ENCODE measurements at places on chromosomes 5 and 9.

DNA sequence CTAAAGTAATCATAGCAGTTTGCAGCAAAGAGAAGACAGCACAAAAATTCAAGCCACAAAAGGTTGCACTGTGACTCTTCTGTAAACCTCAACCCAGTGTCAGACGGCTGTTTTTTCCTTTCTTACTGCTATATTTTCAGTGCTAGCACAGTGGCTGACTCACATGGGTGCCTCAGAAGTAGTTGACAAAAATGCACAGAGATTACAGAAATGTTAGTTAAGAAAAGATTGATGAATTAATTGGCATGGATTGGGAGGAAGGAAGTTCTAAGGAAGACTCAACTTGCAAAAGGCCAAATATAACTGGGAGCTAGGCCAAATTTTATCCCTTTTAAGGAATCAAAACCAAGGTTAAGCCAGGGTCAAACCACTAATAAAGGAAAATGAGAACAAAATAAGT is 43.7 kb upstream of the ITGA1 start:
- no peak for DNase-seq

DNA sequence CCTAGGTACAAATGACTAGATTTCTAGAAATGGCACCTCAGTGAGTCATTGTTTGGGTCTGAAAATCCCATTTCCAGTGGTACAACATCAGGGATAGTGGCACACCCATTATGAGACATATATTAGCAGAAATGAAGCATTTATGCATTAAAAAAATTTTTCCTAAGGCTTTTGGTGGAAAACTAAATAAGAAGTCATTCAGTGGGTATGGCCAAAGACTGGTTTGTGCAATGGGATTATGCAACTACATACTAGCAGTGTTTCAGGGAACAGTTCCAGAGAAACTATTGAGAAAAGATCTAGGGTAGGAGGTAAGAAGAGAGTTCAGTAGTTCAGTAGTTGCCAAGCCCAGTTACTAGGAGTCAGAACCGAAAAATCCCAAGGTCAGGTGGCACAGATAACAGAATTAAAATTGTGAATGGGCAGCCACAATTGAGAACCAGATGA is 106.5 kb upstream of the HAPLN1 start:
- DNase-seq = no peak

GRCh38 chr5:80376557-80376956 is 31.3 kb upstream of the ZFYVE16 start:
- DNase-seq = no peak

DNA sequence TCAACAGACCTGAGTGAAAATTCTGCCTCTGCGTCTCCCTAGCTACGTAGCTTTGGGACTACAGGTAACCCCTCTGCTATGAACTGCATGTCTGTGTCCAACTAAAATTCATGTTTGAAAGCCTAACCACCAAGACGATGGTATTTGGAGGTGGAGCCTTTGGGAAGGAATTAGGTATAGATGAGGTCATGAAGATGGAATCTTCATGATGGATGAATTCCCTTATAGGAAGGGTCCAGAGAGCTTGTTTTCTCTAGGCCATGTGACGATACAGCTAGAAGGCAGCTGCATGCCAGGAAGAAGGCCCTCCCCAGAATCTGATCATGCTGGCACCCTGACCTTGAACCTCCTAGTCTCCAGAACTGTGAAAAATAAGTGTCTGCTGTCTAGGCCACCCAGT is 296.4 kb downstream of the SLIT3 start:
- DNase-seq = no peak

GRCh38 chr5:94522117-94522516 is 96.3 kb downstream of the KIAA0825 start:
- DNase-seq = no peak

DNA sequence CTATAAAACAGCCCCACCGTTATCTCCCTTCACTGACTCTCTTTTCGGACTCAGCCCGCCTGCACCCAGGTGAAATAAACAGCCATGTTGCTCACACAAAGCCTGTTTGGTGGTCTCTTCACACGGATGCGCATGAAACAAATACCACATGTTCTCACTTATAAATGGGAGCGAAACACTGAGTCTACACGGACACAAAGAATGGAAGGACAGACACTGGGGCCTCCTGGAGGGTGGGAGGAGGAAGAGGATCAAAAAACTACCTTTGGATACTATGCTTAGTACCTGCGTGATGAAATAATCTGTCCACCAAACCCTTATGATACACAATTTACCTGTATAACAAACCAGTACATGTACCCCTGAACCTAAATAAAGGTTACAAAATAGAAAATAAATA is 98.6 kb downstream of the ICE1 start:
- DNase-seq = no peak

DNA sequence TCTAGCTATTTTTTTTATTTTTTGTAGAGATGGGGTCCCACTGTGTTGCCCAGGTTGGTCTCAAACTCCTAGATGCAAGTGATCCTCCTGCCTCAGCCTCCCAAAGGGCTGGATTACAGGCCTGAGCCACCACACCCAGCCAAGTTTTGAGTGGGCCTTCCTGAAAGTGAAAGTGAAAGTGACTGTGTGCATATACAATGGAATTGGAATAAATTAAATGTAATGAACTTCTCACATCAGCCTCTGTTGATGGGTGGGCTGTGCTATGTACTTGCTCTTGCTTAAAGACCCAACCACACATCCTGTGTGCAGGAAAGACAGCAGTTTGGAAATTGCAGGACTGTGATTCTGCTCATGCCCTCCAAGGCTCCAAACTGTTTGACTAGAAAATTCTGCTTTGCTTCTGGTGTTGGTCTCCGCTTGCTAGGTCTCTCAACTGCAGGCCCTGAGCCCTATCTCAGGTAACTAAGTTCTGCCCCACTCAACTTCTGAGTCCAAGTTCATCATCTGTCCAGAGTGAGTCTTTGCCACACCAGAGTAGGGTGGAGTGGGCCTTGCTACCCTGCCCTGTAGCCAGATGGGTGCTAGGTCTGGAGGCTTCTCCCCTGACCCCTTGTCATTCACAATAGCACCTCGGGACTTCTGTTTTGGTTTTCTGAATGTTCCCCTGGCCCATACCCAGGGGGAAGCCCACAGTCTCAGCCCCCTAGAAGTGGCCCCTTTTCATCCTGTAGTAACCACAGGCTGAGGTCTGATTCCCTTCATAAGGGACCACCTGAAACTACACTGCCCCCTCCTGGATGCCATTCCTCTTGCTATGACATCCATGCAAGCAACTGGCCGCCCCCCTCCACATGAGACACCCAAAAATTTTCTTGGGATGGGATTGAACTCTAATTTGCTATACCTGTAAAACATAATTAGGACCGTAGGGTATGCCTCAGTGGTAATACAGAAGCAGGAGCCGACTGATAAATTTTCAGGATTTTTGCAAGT is 36.5 kb upstream of the RAD23B start:
- DNase-seq = peak; percentile 71

DNA sequence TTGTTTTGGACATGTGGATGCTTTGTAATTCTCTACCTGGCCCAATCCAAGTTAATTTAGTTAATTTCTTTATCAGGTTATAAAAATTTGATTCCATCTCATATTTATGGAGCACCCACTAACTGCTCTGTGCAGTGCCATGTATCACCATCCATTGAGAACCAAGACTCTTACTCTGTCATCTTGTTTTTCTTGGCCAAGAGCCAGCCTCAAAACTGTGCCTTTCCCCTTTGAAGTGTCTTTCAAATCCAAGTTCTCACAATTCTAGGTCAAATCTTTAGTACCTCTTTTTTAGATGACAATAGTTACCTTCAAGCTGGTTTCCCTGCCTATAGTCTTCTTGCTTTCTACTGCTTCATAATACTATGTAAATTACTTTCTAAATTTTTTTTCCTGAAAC is 3.2 kb downstream of the COMMD10 start:
- no peak for DNase-seq

GRCh38 chr5:78691084-78691960 is 42.8 kb upstream of the LHFPL2 start:
- DNase-seq = peak; percentile 73

GRCh38 chr9:95901506-95901905 is 26.0 kb downstream of the ERCC6L2 start:
- DNase-seq = no peak

DNA sequence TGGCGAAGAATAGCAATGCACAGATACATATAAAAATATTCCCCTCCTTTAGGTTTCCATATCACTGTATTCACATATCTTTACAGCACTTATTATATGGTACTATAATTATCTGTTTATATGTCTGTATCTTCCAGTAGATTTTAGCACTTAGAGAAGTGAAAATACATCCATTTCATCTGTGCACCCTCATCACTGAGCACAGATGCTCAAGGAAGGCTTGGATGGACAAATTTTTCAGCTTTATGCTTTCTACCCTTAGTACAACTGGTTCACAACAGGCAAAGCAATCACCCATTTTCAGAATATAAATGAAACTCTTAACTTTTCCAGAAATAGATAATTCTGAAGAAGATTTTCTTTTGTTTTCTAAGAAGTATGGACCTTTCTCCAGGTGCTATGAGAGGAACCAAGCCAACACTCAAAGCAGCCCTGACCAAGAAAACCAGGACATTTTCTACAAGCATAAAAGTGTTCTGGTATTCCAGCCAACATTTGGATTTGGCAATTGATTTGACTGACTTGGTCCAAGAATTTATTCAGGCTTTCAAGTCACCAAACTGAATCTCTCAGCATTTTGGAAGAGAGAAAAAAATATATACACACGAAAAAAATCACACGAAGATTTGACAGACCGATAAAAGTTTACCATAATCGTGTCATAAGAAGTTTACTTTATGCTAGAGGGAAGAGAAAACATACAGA is 170.2 kb upstream of the CD180 start:
- no peak for DNase-seq

DNA sequence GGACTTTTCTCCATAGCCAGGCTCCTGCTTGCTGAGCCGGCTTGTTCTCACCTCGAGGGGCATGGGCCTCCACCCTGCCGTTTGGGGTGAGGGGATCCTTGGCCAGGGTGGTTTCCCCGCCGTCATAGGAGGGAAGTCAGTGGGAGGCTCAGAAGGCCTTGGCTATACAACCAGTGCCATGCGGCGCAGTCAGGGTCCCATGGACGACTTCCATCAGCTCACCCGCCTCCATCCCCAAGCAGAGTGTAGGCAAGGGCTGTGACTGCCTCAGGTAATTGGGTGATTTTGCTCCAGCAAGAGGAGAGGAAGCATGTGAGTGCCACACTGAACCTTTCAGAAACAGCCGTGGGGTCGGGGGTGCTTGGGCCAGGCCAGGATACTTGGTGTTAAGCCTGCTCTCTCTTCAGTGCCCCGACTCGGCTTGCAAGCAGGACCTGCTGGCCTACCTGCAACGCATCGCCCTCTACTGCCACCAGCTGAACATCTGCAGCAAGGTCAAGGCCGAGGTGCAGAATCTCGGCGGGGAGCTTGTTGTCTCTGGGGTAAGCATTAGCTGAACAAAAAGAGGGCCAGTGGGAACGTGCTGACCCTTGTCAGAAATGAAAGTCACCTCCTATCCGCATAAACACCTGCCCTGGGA is 57.2 kb upstream of the LRRTM2 start:
- DNase-seq = peak; percentile 63

DNA sequence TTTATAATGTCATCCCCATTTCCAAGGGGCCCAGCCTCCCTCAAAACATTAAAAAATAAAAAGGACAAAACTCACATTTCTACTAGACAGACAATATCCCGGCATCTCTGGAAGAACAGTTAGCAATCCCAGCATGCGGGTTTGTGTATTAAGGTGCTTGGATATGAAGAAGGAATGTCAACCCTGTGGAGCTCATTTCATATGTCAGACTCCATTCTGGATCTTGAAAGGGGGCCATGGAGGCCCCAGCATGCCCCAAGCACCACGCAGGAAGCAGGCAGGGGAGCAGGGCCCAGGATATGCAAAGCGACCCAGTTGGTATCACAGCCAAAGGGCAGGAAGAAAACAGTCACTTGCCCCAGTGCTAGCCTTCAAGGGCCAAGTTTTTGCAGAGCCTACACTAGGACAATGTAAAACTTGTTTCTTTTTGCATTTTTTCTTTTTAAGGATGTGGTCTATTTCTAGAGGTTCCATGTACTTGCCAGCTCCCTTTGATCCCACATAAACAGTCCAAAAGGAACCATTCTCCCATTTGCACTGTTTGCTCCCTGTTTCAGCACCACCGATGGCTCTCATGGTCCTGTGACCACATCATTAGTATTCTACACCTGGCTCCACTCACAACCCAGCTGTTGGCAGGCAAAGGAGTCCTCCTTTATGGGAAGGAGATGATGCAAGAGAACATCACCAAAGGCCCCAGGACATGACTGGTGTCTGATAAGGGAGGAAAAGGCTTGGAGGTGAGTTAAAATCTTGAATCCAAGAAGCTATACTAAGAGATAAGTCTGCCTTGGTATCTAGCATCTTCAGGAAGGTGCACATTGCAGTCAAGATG is 58.3 kb downstream of the FGF1 start:
- no peak for DNase-seq

GRCh38 chr5:107359033-107359915 is 311.5 kb downstream of the EFNA5 start:
- no peak for DNase-seq

DNA sequence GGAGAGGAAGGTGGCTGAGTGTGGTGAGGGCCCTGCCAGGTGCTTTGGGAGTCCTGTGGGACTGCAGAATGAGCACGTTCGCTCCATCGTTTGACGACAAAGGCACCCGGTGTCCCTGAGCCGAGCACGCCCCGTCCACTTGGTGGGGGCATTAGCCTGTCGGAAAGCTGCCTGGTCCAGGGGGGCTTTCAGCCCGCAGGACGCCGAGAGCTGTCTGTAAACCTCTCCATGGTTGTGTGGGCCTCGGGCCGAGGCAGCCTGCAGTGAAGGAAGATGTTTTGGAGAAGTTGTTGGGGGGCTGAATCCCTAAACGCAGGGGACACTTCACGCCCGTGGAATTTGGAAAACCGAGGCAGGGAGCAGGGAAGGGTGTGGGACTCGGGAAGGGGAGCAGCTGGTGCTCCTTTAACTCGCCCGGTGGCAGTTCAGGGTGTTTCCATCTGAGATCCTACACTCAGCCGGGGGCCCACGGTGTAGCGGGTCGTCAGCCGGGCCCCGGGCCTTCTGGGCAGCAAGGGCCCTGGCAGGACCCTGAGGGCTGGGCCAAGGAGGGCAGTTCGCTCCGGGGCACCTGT is 53.8 kb downstream of the MRPL36 start:
- peak; percentile 6 for DNase-seq

DNA sequence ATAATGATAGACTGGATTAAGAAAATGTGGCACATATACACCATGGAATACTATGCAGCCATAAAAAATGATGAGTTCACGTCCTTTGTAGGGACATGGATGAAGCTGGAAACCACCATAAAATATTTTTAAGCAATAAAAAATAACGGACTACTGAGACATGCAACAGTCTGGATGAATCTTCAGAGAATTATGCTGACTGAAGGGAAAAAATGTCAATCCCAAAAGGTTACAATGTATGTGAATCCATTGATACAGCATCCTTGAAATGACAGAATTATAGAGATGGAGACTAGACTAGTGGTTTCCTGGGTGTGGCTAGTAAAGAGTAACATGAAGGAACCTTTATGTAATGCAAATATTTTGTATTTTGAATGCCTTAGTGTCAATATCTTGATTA is 1808.6 kb upstream of the NUDT12 start:
- DNase-seq = no peak

- DNase-seq = no peak
Observed at GRCh38 chr5:129960831-129961230, 56.6 kb downstream of the CHSY3 start.

GRCh38 chr9:110104261-110104809 is 103.6 kb downstream of the C9orf152 start:
- no peak for DNase-seq

GRCh38 chr9:97990259-97990658 is 7.1 kb downstream of the ANP32B start:
- no peak for DNase-seq
